Kidney glomerular epithelial cell (primary cell): ENCODE measurements at places on chromosomes 11 and 22.

DNA sequence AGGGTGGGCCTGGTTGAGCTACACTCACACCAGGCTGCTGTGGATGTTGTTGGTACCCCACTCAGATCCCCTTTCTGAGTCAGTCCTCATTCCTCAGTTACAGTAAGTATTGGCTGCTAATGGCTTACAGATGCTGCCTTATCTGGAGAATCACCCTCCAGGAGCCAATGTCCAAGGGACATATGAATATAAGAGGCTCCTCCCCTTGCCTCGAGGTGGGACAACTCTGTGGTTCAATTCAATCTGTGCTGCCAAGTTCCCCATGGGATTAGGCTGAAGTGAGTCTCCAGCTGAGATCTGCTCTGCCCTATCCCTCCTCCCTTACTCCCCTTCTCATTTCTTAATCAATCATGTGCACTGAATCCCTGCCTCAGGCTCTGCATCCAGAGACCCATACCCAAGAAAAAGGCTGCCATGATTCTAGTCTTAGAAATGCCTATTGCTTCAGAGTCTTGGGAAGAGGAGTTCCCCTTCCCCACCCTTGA, 168.8 kb upstream of the SYT13 start:
- no peak for DNase-seq

GRCh38 chr11:100647861-100648260, 39.2 kb upstream of the ARHGAP42 start:
- no peak for DNase-seq

DNA sequence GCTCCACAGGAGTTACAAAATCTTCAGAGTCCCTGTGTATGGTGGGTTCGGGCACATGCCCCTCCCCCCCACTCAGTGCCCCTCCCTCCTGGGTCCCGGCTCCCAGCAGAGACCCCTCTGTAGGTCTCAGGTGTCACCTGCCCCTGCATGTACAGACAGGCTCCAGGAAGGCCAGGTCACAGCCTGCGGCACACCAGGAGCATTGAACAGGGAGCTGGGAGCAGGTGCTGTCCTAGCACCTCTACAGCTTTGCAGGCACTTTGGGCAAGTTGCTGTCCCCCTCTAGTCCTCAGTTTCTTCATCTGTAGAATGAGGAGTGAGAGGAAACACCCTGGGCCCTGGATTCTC, 80.1 kb upstream of the RTL6 start:
- no peak for DNase-seq

GRCh38 chr22:37269936-37270678, 12.2 kb upstream of the CYTH4 start:
- DNase-seq: no peak

GRCh38 chr11:131246156-131246555, 124.3 kb upstream of the NTM start:
- no peak for DNase-seq

DNA sequence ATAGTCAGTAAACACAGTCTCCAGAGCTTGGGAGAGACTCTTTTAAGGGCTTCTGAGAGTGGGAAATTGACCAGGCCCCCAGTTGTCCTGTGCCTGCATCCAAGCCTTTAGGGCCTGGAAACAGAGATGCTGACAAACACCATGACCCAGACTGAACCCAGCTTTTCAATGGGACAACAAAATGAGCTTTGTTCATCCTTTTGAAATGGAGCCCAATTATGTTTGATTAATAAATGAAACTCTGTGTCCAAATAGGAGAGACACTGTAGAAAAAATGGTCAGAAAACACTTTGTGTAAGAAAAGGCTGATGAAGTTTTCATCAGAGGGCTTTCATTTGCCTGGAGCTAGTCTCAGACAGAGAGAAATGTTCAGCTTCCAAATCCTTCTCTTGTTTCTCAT, 146.0 kb downstream of the RRAS2 start:
- DNase-seq: no peak

- DNase-seq: no peak
Observed at GRCh38 chr22:43235445-43236409, 48.8 kb upstream of the TTLL12 start.

- no peak for DNase-seq
Observed at GRCh38 chr22:43485502-43486089, 73.8 kb downstream of the MPPED1 start.

GRCh38 chr11:58900479-58901420, 38.5 kb upstream of the GLYATL1 start:
- DNase-seq: peak; percentile 63

- DNase-seq: no peak
Observed at GRCh38 chr11:102062106-102062505, 14.9 kb downstream of the CFAP300 start.

DNA sequence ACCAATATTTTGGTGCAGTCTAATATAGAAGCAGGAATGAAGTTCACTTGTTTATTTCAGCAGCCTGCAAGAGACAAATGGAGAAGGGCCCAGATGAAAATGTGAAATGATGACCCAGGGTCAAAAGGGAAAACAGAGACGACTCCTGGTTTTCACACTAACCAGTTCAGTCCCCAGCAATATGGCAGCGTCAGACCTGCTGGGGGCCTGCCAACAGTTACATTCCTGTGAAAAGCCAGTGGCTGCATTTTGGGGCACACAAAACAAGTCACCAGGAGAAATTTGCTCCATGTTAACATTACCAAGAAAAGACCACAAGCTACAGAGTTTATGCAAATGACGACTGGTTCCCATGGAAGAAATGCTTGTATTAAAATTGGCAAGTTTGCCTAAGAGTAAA, 80.2 kb downstream of the CCDC34 start:
- no peak for DNase-seq
